ENCODE measurements at places on chromosomes 16 and 17.

DNA sequence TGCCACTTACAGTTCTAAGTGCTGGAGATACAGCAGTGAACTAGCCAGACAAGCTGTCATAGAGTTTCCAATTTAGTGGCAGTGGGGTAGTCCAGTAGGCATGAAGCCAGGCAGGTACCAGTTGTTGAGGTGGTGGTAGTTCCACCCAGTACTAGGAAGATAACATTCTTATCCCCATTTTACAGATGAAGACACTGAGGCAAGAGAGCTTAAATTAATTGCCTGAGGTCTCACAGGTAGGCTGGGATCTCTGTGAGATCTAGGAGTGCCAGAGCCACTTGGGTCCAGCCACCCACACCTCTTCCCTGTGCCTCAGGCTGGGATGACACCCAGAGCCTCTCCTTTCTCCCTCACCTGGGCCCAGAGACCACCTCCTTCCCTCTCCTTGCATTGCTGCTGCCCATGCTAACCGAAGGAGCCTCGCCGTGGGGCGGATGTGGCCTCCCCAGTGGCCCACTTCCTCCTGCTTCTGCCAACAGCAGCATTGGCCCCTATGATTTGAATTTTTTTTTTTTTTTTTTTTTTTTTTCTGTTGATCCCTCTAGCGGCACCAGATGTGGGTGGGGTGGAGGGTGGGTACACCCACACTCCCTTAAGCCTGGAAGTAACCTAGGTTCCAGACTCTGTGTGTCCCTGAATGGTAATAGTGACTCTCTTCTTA is 114.0 kb downstream of the PRKCB start:
- peak; percentile 58 for DNase-seq

- DNase-seq, result no peak
Measured at GRCh38 chr16:67098599-67098998, 11.1 kb upstream of the PHAF1 start.

GRCh38 chr17:28712032-28712704 is 480 bp upstream of the PROCA1 start:
- peak; percentile 80 for DNase-seq

DNA sequence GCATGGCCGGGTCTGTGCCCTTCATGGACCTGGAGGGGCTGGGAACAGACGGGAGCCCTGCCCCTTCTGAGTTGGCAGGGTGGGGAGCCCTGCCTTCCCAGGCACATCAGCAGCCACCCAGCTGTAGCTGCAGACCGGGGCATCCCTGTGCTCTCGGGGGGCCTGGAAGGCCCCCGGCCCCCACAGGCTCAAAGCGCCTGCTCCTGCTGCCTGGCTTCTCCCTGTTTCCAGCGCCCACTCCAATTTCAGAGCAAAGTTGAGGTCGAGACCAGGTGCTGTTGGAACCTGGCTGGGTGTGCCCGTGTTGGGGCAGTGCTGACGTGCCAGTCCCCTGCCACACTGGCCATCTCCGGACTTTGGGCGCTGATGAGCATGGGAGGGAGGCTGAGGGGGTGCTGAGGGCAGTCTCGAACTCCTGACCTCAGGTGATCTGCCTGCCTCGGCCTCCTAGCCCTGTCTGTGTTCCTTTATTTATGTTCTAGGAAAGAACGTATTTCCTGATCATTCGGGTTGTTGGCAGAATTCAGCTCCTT is 4.9 kb upstream of the PRSS27 start:
- no peak for DNase-seq

- DNase-seq, result no peak
Measured at GRCh38 chr17:43308999-43309398, 75.2 kb upstream of the RNU2-1 start.

DNA sequence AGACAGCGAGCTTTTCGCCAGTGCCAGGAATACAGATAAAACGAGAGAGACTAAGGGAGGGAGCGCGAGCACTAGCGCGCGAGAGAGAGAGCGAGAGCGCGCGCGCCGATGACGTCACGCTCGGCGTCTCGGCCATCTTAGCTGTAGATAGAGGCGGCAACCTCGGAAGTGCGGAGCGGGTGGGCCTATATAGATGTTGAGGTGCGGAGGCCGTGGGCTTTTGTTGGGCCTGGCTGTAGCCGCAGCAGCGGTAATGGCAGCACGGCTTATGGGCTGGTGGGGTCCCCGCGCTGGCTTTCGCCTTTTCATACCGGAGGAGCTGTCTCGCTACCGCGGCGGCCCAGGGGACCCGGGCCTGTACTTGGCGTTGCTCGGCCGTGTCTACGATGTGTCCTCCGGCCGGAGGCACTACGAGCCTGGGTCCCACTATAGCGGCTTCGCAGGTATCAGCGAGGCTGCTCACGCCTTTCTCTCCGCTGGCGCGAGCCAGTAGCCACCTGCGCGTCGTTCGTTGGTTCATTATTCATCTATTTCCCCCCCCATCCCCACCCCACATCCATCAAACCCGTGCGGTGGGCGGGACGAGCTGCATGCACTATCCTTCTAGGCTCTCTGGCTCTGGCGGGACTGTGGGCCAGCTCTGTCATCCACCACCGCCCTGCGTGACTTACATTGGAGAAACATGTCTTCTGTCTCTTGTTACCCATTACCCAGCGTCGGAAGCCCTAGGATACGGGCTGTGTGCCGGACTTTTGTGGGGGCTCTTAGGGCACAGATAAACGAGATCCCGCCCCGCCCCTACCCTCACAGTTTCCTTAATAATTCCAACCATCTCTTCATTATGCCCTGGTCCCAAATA is 795 bp downstream of the CYB5D2 start:
- peak; percentile 90 for DNase-seq

- DNase-seq, result no peak
Measured at GRCh38 chr16:48531011-48531962, 78.7 kb downstream of the N4BP1 start.

DNA sequence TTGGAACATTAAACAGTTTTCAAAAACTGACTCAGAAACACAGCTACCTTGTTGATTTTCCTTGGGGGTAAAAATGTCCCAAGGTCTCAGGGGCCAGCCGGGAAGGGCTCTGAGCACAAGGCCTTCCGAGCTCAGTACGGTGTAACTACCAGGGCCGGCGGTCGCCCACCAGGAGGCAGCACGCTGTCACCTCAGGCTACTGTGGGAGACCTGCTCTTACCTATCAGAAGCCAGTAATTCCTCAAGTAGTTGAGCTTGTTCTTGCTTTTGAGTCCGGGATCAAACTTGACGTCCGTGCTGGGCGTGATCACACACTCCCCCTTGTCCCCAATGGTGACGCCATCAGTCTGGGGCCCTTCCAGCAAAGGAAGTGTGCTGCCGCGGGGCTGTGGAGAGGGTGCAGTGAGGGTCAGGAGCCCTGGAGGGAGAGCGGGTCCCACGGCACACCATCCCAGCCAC is 43.4 kb upstream of the ICAM2 start:
- peak; percentile 26 for DNase-seq

DNA sequence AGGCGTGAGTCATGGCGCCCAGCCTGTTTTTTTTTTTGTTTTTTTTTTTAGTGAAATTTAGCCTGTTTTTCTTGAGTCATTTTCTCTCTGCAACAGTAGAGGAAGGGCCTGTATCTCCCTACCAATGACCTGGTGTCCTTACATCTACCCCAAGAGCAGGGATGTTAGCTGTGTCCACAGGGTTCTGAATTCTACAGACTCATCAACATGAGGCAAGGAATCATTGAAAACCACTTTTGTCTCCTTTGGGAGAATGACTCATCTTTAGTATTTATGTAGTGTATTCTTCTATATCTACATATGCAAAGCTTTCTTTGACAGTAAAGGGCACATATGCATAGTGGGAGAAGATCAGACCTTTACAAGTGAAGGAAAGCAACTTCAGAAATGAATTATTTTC is 105.3 kb downstream of the SPECC1 start:
- no peak for DNase-seq

DNA sequence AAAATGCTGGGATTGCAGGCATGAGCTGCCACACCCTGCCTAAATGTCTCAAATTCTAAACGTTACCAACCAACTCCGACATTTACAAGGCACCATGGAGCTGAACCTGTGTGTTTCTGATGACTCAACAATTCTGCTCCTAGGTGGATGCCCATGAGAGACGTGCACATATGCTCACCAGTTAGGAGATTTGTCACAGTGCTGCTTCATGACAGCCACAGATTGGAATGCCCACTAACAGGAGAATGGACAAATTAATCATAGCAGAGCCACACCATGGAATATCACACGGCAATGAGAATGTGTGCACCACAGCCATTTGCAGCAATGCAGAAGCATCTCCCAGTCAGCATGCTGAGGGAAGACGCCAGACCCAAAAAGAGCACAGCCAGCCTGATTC is 8.0 kb upstream of the KCNG4 start:
- no peak for DNase-seq

DNA sequence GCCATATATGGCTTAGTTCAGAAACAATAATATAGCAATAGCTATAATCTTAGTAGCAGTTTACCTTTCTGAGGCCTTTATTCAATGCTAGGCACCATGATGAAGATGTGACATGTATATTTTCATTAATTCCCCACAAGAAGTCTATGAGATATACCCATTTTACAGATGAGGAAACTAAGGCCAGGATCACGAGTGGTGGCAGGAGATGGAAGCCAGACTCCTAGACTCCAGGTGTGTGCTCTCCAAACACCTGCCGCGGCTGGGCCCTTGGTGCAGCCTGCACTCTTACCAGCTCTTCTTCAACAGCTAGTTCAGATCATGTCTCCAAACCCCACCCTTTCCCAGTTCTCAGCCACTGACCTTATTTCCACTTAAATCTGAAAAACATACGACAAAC is 15.2 kb downstream of the NXPH3 start:
- DNase-seq, result no peak

GRCh38 chr17:17902376-17902775 is 65.6 kb upstream of the SREBF1 start:
- DNase-seq, result no peak

DNA sequence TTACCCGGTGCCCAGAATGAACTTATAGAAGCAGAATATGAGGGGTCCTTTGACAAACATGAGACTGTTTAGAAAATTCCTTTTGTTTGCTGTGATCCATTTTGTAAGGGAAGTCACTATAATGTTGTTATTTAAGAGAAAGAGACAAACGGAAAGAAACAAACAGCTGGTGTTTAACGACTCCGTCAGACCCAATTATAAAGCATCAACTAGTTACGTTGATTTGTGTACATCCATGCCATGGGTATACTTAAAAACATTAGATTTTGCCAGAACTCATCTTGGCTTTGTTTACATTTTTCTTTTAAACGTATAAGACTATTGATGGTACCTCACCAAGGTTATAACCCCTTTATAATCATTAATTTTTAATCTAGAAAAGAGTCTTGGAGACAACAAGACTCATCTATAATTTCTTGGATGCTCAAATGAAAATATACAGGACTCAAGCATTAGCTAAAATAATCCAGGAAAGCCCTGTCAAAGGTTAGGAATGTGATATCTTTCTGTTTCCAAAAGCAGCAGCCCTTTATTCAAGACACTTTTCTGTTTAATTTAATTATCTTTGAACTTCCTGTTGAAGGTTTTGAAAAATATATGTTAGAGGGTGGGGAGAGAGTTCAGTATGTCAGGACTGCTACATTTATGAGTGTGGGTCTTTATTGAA is 331.7 kb downstream of the WWOX start:
- no peak for DNase-seq

DNA sequence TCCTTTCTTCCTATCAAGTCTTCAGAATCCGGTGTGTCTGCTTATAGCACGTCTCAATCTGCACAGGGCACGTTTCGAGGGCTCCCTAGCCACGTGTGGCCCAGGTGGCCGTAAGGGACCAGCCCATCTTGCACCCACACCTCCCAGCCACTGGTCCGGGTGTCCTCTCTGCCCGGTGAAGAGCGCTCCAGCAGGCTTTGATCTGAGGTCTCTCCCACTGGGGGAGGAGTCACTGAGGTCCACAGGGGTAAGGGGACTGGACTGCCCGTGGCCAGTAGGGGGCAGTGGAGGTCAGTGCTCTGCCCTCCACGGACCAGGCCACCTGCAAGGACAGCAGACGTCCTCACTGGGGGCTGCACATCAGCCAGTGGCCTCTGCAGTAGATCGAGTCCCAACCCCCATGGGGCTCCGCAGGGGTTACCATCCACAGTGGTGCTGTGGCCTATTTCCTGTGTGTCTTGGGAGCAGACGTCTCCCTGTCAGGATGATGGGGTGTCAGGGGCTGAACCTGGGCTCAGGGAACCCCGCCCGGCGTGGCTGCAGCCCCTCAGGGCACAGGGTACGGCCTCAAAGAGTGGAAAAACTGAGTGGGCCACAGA is 204.1 kb upstream of the CIBAR2 start:
- DNase-seq, result peak; percentile 49

DNA sequence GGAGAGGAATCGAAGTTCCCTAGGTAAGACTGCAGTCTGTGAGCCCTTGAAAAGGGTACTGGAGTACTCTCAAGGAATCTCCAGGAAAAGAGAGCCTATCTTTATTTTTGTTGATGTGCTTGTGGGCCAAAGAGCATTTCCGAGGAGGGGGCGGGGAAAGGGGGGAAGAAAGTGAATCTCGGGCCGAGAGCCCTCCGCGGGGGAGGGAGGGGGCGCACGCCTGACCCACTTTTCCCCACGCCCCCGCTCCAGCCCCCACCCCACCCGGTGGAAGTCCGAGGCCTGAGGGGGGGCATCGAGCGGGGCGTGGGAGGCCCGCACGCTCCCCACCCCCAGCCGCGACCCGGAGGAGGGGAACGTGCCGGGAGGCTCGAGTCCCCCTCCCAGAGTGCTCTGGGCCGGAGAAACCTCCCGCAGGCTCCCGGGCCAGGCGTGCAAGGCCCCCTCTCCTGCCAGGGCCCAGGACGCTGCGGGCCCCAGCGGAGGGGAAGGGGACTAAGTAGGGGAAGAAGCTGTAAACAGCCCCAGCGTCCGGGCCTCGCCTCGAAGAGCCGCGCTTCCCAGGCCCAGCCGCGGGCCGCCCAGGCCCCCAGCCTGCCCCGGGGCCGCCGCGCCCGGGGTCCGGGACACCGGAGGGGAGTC is 444 bp downstream of the HELZ start:
- DNase-seq, result no peak

DNA sequence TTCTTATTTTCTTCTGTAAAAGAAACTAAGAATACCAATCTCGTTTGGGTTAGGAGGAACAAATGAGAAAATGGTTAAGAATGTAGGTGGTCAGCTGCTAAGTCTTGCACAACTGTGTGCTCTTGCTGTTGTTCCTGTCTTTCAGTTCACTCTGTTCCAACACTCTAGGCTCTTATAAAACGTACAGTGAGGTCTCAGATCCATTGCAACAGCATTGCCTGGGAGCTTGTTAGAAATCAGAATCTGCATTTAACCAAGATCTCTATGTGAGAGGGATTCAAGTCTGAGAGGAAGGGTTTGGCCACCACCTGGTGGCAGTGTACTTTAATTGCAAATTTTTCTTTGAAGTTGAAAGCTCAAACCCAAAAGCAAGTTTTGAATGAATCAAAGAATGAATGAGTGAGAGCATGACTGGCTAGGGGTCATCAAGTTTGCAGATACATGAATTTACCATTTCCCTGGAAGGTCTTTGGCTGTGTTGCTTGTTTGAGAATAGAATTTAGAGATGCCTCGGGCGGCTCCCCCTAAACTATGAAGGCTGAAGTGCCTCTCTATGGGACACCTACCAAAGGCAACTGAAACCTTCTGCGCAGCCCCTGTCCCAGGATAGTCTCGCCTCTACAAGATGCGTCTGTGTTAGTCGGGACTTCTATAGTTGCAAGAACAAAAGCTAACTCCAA is 2.5 kb downstream of the ALOX15B start:
- peak; percentile 48 for DNase-seq

All from germinal center (tissue), 1 donor.